ENCODE measurements at places on chromosomes 1 and 21. TPM values are rescaled to one million over a fixed set of nuclear protein-coding genes. Genes with fewer than 3 reads are reported as not detected.

FCER1A gene
- 2.0 TPM for total RNA-seq

CEPT1 gene
- total RNA-seq, result 14.4 TPM

PLEKHG5 gene
- total RNA-seq, result 16.9 TPM

TSPEAR gene
- 2.7 TPM for total RNA-seq

TNFAIP8L2 gene
- 1.4 TPM for total RNA-seq

EFCAB14 gene
- 55.3 TPM for total RNA-seq

AVPR1B gene
- total RNA-seq, result not detected

TFF2 gene
- not detected for total RNA-seq

CLDN8 gene
- not detected for total RNA-seq

Data from left ventricle myocardium superior (tissue), 1 donor.